ENCODE measurements at places on chromosomes 4 and X. TPM values are rescaled to one million over a fixed set of nuclear protein-coding genes. Genes with fewer than 3 reads are reported as not detected.

- no peak for DNase-seq
Measured at GRCh38 chr4:25209702-25210101, 24.1 kb upstream of the PI4K2B start.

- DNase-seq: peak; percentile 18
Measured at GRCh38 chrX:109352066-109352588, 129.8 kb downstream of the GUCY2F start.

GRCh38 chr4:97396097-97396496 is 747.2 kb downstream of the STPG2 start:
- no peak for DNase-seq

Gene PJA1
- total RNA-seq: 25.4 TPM

Gene DCAF12L2
- total RNA-seq: not detected

All from fibroblast of villous mesenchyme (primary cell).